Activated CD4-positive, alpha-beta T cell treated with anti-CD3 and anti-CD28 coated beads, Interleukin-2, amount 50 U/mL, for 16 hours (primary cell): ENCODE measurements at places on chromosomes 1 and 21.

GRCh38 chr1:200626853-200627534 lies 6.4 kb upstream of the KIF14 start:
- DNase-seq: no peak

DNA sequence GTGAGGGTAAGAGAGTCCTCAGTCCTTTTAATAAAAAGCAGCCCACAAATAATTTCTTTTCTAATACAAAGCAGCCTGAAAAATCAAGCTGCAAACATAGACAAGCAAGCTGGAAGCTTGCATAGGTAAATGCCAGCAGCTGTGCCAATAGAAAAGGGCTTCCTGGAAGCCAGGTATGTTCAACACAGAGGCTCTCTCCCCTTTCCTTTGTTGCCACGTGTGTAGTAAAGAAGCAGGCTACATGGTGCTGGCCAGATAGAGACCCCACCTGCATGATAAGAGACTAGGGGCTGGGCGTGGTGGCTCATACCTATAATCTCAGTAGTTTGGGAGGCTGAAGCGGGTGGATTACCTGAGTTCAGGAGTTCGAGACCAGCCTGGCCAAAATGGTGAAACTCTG lies 50.1 kb upstream of the ERRFI1 start:
- no peak for DNase-seq

DNA sequence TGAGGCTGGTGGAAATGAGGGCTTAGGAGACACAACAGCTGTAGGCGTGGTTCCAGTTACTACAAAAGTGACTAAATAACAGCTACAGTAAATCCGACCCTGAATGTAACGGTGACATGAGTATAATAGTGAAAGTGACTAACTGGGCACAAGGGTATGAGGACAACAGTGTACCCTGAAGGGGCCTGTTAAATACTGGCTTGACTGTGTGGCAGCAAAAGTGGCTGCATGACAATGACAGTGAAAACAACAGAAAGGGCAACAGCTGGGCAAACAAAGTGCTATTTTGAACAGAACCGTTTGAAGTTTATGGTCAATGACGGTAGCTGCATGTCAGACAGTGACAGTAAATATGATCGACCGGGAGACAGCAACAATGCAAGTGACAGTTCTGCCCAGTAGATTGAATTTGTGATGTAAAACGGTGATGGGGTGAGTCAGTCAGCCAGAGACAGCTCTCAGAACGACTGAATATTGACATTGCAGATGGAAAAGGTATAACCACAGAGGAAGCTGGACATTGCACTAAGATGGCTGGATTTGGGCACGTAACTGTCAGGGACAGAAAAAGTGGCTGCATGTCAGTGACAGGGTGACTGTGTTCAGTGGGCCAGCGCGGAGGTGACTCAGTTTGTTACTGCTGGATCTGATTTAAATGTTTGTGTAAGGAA lies 1.2 kb upstream of the ZBTB40 start:
- DNase-seq: peak; percentile 16

DNA sequence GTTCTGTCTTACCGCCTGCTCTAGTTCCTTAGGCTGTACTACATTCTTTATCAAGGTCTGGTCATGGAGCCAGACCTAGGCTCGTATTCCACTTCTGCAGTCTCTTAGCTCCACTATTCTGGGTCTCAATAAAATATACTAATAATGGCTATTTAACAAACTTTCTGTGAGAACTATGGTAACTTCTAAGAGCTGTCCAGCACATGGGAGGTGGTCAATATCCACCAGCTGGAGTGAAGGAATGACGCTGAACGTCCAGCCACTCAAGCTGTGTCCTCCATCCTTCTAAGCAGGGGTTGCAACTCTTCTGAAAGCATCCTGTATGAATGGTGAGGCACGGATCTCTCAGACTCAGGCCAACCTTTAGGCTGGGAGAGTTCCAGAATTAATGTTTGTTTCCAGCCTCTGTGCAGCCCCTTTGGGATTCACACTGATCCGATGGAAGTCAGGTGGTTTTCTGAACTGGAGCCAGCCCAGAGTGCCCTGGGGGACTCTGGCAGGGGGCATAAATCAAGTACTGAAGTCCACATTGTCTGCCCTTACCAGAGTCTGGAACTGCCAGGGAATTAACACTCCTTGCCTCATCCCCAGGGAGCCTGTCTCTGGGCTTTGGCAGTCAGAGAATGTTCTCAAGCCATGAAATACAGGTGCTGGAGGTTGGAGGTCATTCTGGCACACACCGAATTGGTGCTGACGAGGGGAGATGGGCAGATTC lies 57.4 kb downstream of the BRINP2 start:
- DNase-seq: no peak

- no peak for DNase-seq
Observed at GRCh38 chr1:61094677-61095469, 12.5 kb downstream of the NFIA start.

DNA sequence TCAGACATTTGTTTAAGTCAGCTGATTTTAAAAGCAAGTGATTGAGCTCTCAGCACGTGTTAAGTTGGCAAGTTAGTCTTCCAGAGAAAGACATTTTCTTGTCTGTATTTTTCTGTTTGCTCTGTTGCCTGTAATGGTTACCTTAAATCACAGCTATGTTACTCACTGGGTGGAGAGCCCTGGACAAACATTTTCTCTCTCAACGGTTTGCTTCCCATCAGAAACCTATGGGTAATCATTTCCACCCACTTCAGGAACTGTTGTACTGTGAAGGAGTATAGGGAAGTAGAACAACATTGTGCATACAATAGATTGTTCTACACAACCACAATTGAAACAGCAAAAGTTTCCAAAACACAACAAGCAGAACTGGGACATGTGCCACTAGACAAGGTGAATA lies 113.9 kb upstream of the DPT start:
- no peak for DNase-seq

- no peak for DNase-seq
Observed at GRCh38 chr1:234311414-234311813, 61.8 kb upstream of the COA6 start.
